ENCODE measurements at places on chromosomes 3 and 15.

- DNase-seq = no peak
Observed at GRCh38 chr3:32813180-32813579, 4.6 kb upstream of the TRIM71 start.

DNA sequence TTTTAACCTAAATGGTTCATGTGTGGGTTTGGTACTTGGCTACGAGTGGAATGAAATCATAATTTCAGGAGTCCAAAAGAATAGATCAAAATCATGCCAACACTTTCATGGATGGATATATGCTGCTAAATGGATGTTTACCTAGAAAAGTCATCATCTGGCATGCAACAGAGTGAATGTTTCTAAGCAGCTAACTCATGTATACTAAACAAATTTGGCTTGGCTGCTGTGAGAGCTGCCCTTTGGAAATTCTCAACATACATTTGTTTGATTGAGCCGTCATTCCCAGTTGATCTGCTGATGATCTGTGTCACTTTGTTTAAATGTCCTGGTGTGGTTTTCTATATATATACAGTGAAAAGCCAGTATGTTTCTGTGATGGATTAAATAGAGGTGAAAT, 263.3 kb downstream of the MECOM start:
- DNase-seq = no peak

DNA sequence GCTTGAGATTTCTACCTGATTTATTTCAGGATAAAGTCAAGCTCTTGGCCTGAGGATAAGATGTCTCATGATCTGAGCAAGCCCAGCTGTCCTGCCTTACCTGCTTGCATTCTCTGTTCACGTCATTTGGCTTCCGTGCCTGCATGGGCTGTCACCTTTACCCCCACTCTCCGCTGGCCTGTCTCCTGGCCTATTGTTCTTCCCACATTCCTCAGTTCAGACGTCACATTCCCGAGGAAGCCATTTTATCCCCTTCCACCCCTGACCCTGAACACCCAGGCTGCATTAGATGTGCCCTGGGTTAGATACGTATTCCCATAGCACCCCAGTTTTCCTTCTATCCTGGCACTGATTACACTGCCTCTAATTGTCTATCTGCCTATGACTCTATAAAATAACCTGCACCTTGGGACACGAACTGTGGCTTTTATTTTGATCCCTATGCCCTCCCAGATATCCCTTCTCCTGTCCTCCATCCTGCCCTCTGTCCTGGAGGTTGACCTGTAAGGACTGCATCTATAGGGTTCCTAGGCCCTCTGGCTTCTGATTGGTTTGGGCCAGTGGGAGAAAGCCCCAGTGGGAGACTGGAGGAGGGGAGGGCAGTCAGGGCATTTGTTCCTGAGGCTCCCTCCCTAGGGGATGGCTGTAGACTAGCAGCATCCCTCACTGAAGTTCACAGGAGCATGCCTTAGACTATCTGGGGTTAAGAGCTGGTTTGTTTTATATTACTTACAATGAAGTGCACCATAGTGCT, 19.2 kb upstream of the UBE2Q2 start:
- no peak for DNase-seq

GRCh38 chr3:3027976-3028567, 82.1 kb downstream of the IL5RA start:
- no peak for DNase-seq

GRCh38 chr3:24290596-24290995, 204.1 kb downstream of the THRB start:
- DNase-seq = no peak

GRCh38 chr3:15858547-15859506, 61.0 kb upstream of the ANKRD28 start:
- peak; percentile 80 for DNase-seq

DNA sequence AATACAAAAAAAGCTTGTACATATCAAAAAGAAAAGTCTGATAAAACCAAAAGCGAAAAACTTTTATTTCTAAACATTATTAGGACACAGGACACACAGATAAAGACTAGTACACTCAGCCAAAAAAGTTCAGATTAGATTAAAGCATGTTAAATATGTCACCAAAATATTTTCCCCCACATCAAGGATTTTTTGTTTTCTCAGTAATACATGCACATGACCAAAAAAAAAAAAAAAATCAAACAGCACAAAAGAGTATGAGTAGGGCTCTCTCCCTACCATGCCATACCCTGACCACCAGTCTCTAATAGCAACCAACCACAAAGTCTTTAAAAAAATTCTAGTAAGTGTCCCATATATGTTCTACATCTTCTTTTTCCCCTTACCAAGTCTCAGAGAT, 77.4 kb downstream of the LRRFIP2 start:
- DNase-seq = no peak

DNA sequence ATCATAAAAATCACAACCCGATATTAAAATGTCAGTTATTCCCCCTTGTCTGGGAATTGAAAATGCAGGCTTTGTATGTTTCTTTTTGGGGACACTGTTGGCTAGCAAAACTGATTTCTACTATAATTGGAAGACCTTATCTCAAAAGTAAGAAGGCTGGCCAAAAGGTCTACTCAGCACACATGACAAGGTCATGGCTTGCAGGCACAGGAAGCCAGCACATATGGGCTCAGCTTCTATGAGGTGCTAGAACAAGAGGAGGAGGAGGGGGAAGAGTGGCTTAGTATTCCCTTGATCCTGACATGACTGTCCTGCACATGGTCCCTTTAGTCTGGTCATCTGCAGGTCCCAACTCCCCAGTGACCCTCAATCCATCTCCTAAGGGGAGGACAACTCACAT, 681.2 kb downstream of the SQOR start:
- DNase-seq = no peak

GRCh38 chr3:121895736-121896135, 1.5 kb downstream of the SLC15A2 start:
- DNase-seq = no peak

- no peak for DNase-seq
Observed at GRCh38 chr15:87121336-87121735, 1041.7 kb downstream of the AGBL1 start.

GRCh38 chr15:89774492-89774891, 1.6 kb upstream of the MESP2 start:
- DNase-seq = no peak

- no peak for DNase-seq
Observed at GRCh38 chr15:85500060-85500708, 119.8 kb downstream of the AKAP13 start.

DNA sequence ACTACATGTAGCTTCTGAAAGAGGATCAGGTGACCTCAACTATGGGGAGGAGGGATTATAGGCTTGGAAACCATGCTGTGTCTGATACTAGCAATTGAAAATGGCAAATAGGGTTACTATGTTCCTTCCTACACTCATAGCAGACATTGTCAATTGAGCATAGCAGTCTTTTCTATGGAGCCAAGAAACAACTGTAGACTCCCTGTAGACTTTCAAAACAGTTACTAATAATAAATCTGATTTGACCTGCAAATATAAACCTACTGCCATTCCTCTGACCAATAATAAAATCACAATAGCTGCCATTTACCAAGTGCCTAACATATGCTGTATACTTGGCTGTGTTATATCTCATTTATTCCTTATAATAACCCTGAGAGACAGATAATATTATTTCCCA, 8.5 kb upstream of the ARL14 start:
- DNase-seq = no peak

- no peak for DNase-seq
Observed at GRCh38 chr3:23254282-23254681, 51.2 kb downstream of the UBE2E2 start.

DNA sequence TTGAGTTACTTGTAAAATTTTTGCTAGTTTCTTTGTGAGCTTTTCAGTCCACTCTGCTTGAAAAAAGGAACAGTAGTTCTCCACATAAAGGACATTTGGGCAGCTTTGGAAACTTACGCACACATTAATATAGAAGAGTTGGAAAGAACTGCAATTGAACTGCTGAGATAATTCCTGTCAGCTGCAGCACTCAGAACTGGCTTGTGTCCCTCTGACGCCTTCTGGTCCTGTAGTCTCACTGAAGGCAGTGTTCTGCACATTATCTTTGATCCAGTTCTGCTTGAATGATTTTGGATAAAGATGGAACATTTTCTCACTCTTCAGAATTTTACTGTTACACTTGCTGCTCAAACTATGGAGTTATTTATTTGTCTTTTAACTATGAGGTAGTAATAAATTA, 901.9 kb downstream of the OTOL1 start:
- DNase-seq = no peak

DNA sequence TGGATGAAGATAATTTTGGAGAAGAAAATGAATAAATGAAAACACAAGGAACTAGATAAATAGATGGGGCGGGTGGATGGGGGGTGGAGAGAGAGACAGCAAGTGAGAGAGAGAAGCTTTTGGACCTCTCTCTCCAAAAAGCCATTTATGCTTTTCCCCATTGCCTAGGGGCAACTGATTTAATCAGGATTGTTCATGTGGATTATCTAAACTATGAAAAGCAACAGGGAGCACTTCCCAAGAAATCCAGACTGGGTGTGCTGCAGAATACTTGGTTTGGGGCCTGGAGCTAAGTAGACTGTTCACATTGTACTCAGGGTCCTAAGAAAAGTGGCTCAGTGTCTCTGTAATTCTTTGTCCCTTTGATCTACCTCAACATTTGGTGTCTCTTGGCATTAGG, 367.0 kb downstream of the TIGIT start:
- DNase-seq = no peak

DNA sequence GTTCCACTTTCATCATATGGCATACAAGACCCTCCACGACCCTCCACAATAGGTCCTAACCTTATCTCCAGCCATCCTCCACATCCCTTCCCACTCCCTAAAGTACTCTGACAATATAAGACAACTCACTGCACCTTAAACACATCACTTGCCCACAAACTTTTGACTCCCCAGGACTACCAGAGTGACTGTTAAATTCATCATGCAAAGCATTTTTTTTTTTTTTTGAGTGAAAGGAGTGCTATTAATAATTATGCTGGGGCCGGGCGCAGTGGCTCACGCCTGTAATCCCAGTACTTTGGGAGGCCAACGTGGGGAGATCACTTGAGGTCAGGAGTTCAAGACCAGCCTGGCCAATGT, 55.8 kb downstream of the OSBPL10 start:
- DNase-seq = no peak

GRCh38 chr3:60114191-60114590, 1064.4 kb upstream of the CFAP20DC start:
- no peak for DNase-seq

DNA sequence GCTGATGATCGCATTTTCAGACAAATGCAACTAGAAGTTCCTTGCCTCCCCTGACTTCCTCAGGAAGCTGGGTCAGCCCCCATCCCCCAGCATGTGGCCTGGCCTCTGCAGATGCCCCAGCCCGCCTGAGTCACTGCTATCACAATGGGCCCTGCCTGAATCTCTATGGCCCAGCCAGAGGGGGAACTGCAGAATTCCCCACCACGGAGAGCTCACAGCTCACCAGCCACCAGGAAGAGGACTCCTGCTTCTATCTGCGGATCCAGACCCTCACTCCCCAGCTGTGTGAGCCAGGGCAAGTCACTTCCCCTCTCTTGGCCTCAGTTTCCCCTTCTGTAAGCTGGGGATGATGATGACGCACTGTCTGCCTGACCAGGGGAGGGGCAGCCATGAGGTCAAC, 6.9 kb downstream of the PLXND1 start:
- no peak for DNase-seq

DNA sequence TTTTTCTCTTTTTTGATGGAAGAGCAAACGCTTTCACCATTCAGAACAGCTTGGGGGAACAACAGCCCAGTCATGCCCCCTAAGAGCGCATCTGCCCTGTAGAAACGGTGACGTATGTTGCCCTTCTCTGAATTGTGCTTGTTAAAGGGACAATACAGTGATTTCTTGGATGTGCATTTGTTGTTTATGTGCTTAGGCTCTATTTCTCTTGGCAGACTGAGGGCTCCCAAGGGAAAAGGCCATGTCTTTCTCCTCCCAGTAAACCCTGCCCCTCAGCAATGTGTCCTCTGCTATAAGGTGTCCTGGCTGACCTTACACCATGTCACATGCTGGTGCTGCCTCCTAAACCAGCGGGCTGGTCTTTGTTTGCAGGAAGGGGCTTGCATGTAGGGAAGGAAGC, 346.1 kb downstream of the EPHB1 start:
- no peak for DNase-seq

- DNase-seq = no peak
Observed at GRCh38 chr15:51025454-51025846, 69.3 kb downstream of the TNFAIP8L3 start.

DNA sequence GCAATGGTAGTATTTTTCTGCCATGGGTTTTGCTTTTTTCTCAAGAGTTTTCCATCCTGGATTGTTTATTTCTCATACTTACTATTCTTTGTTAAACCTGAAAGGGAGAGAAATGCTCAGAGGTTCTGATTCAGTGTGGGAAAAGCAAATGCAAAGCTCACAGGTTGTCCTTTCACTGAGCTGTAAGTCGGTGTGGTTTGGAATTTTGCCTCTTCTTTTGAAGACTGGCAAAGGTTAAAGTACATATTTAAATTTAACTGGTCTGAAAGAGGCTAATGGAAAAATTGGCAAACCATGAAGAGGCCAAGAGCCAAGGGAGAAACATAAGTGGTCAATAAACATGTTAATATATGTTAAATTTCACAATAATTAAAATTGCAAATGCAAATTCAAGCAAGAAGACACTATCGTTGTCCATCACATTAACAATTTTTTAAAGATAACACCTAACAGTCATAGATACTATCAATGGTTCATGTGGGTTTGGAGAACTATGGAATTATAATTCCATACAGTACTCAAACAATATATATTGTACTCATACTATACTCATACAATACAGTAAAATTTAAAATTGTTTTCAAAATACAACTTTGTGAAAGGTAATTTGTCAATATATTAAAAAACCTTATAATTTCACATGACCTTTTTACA, 246.8 kb upstream of the STT3B start:
- DNase-seq = no peak

GRCh38 chr3:9213019-9213634, 36.3 kb downstream of the SRGAP3 start:
- DNase-seq = no peak

GRCh38 chr15:29844290-29844903, 22.1 kb upstream of the TJP1 start:
- DNase-seq = no peak

DNA sequence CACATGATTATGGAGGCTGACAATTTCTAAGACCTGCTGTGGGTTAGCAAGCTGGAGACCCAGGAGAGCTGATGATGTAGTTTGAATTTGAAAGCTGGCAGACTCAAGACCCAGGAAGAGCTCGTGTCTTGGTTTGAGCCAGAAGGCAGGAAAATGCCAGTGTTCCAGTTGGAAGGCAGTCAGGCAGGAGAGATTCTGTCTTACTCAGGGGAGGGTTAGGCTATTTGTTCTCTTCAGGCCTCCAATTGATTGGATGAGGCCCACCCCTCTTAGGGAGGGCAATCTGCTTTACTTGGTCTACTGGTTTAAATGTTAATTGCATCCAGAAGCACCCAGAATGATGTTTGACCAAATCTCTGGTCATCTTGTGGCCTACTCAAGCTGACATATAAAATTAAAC, 40.4 kb upstream of the IGF2BP2 start:
- no peak for DNase-seq

DNA sequence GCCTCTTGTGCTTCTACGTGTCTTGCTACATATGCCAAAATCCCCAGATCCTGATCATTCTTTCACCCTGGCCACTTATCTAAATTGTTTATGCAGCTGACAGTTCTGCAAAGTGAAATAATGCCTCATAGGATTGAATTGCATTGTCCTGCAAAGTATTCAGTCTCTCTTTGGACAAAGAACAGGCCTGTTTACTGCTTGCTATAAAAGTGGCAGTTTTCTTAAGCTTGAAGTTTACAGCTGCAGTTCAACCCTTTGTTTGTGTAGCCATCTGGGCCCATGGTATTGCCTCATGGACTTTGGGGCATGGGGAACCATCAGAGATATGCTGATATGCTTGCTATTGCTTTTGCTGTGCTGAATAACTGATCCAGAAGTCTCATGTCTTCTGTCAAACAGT, 523.2 kb downstream of the OTOL1 start:
- DNase-seq = no peak

All from germinal center (tissue), 1 donor.